Activated T-cell treated with anti-CD3 and anti-CD28 coated beads, Interleukin-2, amount 50 U/mL, for 72 hours (primary cell): ENCODE measurements at places on chromosomes 4 and X.

DNA sequence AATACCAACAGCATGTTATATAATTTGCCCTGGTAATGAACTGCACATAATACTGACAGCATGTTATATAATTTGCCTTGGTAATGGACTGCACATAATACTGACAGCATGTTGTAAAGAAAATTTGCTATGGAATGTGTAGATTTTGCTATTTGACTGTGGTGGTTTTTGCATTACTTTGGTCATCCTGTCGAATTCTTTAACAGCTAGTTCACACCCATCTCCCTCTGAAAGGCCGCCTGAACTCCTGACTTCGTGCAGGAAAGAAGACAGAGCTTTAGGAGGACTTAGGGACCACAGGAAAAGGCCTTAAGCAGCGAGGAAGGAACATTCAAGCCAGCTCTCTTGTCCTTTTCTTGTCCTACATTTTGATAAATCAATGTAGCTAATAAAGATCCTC lies 45.2 kb upstream of the DCLK2 start:
- DNase-seq = no peak

DNA sequence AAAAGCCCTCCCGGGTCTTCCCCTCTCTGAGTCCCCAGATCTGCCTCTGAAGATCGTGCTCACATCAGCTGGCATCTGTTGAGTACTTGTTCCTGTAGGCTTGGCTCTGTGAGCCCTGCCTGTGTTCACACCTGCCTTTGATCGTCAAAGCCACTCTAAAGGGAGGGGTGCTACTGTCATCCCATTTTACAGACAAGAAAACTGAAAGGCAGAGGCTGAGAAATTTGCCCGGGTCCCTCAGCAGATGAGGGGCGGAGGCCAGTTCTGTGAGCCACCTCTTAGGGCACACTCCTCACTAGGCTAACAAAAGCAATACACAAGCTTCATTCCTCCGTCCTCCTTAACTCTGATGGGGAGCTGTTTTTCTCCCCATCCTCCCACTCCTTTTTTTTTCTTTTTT lies 655 bp downstream of the CYTL1 start:
- no peak for DNase-seq

DNA sequence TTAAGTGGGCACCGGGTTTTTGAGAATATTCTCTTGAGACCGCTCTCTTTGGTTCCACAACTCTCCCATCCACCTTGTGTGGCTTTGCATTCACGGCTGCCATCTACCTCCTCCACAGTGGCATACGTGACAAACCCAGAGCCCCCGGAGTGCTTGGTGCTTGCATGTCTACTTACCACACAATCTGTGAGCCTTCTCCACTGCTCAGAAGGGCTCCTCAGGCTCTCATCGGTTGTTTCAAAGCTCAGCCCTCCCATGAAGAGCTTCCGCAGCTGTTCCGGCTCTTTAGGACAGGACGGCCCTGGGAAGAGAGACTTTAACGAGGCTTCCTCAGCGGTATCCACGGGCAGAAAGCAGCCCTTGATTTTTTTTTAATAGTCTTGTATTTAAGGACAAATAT lies 167.6 kb upstream of the ANK2 start:
- no peak for DNase-seq

DNA sequence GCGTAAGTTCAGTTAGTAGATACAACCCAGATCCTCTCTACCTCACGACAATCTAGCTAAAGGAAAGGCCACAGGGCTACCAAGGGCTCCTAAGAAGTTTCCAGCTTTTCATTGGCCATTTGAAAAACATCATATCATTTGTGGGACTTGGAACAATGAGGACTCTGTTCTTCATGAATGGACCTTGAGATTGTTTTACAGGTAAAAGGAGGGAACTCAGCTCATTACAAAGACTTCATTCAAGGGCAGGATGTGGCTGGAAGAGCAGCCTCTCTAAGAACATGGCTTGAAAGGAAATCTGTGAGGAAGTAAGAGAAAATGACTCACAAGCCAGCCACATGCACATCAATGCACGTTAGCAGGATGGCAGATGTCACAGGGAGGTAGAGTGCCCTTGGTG lies 105.9 kb upstream of the SLC7A11 start:
- no peak for DNase-seq

DNA sequence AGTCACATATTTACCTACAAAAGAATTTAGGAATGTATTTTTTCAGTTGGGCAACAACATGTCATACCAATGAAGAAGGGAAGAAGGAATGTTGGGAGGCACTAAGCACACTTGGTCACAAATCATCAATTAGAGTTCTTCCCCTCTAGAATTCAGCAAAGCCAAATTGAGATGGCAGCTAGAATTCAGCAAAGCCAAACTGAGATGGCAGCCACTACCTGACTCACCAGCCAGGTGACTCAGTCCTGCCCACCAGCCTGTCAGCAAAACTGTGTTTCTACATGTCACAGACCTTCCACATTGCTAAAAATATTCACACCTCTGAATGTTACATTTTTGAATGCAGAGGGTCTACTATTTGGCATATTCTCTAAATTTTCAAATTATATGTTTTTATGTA lies 63.2 kb upstream of the NOCT start:
- peak; percentile 22 for DNase-seq

- no peak for DNase-seq
Observed at GRCh38 chrX:46617906-46618305, 44.3 kb downstream of the CHST7 start.

GRCh38 chrX:108732630-108733321 lies 3.6 kb downstream of the IRS4 start:
- DNase-seq = no peak

GRCh38 chr4:103934178-103934789 lies 214.5 kb upstream of the TACR3 start:
- peak; percentile 2 for DNase-seq

- DNase-seq = no peak
Observed at GRCh38 chr4:73741031-73741749, 821 bp downstream of the CXCL8 start.

DNA sequence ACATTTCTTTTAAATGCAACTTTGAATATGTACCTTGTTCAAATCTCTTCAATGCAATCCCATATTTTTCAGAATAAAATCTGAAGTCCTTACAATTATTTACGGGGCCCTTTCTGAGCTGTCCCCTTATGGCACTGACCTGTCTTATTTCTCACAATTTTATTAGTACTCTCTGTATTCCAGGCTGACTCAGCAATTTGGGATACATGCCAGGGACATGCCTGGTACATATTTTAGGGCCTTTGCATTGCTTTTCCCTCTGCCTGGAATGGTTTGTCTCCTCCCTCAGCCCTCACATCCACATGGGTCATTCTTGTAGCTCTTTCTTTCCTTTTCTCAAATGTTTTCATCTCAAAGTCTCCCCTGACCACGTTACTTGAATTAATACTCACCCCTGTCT lies 172.2 kb upstream of the TECRL start:
- DNase-seq = no peak

GRCh38 chr4:188030401-188030800 lies 34.8 kb downstream of the ZFP42 start:
- no peak for DNase-seq

DNA sequence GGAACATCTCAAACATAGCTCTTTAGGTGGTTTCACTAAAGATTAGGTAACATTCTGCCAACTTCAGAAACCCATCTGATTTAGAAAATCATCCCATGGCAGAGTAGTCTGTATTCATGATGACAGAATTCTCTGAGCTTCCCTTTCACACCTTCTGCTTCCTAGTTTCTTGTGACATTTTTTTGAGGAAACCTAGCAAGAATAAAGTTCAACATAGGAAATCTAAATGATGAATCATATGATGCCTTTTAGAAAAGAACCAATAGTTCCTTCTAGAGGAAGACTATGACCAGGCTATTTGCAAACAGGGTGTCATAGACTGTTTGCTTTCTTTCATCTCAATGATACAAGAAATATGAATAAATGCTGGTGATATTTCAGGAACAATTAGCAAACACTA lies 49.8 kb upstream of the CAMK2D start:
- no peak for DNase-seq

DNA sequence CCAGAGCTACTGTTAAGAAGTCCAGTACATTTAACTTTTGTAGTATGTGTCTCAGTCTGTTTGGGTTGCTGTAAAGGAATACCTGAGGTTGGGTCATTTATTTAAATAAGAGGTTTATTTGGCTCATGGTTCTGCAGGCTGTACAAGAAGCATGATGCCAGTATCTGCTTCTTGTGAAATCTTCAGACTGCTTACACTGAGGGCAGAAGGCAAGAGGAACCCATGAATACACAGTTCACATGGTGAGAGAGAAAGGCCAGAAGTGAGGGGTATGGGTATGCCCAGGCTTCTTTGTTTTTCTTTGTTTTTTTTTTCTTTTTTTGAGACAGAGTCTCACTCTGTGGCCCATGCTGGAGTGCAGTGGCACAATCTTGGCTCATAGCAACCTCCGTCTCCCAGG lies 6.0 kb upstream of the CISD2 start:
- DNase-seq = no peak

DNA sequence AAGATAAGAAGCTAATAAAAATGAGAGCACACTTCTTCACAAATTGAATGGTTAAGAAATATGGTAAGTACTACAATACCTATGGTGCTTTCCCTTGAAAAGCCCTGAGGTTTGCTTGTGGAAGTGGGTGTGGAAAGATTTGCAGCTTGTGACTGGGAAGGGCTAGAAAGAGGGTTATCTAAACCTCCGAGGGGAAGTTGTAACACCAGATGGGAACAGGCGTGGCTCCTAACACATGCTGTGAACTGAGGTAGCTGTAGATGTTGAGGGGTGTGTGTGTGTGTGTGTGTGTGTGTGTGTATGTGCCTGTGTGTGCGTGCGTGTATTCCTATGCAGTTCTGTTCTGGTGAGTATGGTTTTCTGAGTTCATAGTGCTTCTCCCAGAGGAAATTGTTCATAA lies 21.5 kb downstream of the FRMPD4 start:
- no peak for DNase-seq

- peak; percentile 91 for DNase-seq
Observed at GRCh38 chrX:48937054-48937907, 18.5 kb upstream of the PIM2 start.

DNA sequence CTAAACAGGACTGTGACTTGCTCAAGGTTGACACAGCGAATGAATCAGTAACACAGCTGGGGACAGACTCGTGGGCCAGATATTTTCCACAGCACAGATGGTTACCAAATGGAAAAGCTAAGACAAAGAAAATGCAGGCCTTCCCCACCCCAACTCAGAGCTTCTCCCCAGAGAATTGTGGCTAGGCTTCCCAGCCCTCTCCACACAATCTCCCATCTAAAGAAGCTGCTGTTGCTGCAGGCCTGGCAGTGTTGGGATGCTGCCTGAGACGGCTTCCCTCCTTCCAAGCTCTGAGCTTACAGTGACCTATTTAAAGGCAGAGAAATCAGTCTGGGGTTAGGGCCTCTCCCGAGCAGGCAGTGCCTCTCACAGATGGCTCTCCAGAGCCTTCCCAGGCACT lies 46.5 kb upstream of the PGRMC1 start:
- no peak for DNase-seq

DNA sequence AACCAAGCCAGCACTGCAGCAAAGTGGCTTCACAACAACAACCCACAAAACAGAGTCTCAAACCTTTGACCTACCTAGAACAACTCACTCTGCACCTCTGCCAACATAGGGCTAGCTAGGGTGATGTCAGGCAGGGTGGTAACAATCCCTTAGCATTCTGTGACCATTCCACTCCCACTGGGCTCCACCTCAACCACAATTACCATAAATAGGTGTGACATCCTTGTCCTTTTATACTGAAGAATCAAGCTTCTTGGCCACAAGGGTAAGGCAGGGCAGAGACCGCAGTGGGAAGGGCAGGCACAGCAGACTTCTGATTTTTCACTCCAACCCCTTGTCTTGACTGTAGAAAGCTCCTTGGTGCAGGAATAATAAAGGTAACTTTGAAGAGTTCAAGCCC lies 795.4 kb upstream of the DIAPH2 start:
- no peak for DNase-seq

DNA sequence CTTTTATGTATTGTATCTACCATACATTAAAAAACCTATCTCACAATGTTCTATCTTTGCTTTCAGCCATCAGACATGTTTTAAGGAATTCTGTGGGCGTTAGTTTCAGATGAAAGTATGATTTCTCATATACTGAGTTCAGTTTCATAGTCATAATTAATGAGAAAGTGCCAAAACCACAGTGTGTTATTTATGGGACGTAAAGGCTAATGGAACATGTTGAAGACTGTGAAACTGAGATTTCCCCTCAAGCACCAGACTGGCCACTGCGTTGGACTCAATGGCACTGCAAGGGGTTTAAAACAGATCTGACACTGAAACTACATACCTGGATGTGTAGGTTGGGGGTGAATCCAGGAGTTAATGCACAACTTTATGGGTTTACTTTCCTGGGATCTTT lies 32.0 kb downstream of the F8 start:
- no peak for DNase-seq

DNA sequence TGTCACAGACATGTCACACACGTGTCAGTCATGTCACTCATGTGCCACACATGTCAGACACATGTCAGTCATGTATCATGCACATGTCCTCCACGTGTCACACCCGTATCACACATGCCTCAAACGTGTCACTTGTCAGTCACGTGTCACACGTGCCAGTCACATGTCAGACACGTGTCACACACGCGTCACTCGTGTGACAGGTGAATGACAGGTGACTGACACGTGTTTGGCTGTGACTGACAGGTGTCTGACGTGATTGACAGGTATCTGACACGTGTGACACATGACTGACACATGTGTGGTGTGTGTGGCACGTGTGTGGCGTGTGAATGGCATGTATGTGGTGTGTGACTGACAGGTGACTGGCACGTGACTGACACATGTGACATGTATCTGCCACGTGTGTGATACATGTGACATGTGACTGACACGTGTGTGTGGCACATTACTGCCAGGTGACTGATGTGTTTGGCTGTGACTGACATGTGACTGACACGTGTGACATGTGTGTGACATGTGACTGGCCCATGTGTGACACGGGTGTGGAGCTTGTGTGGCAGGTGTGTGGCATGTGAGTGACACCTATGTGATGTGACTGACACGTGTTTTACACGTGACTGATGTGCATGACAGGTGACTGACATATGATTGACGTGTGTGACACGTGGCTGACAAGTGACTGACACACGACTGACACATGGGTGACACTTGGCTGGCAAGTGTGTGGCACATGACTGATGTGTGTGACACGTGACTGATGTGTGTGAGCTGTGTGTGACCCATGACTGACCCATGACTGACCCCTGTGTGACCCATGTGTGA lies 90.7 kb upstream of the GPC3 start:
- DNase-seq = no peak

- no peak for DNase-seq
Observed at GRCh38 chr4:121690001-121690400, 6.8 kb downstream of the ANXA5 start.

- no peak for DNase-seq
Observed at GRCh38 chr4:25417014-25417413, 40.0 kb downstream of the ANAPC4 start.

DNA sequence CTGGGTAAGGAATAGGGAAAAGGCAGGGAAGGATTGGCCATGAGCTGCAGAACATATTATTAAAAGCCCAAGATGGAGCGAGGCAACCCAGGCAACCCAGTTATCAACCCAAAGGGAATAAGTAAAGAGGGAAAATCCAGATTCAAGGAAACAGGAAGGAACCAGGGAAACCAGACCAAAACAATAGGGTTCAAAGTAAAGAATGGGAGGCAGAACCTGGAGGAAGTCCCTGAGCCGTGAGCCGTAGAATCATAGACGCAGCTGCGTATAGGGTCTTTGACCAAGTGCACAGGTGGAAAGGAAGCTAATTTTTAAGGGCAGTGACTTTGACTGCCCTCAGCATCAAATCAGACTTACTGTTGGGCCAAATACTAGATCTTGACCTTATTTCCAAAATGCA lies 98.5 kb upstream of the SRD5A3 start:
- DNase-seq = no peak
